NCI-H510A treated with DMSO at 0.1 percent for 48 hours (cell line): ENCODE measurements at places on chromosomes 7 and 10.
A peak's percentile ranks its signal among the peaks of the same experiment; 100 is the strongest.

DNA sequence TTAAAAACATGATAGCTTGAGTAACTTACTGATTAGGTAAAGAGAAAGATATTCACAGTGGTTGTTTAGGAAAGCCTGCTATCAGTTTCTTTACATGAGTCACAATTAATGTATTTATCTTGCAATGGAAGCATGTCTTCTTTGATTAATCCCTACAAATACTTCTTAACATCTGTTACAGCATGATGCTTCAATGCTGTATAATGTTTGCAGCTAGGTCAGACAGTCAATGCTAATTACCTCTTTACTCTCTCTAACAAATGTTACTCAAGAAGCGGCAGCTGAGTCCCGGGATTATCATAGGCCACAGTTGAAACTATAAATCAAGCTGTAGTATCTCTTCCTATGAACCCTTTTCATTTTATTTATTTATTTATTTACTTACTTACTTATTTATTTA, 33.2 kb downstream of the ACBD5 start:
- no peak for DNase-seq

DNA sequence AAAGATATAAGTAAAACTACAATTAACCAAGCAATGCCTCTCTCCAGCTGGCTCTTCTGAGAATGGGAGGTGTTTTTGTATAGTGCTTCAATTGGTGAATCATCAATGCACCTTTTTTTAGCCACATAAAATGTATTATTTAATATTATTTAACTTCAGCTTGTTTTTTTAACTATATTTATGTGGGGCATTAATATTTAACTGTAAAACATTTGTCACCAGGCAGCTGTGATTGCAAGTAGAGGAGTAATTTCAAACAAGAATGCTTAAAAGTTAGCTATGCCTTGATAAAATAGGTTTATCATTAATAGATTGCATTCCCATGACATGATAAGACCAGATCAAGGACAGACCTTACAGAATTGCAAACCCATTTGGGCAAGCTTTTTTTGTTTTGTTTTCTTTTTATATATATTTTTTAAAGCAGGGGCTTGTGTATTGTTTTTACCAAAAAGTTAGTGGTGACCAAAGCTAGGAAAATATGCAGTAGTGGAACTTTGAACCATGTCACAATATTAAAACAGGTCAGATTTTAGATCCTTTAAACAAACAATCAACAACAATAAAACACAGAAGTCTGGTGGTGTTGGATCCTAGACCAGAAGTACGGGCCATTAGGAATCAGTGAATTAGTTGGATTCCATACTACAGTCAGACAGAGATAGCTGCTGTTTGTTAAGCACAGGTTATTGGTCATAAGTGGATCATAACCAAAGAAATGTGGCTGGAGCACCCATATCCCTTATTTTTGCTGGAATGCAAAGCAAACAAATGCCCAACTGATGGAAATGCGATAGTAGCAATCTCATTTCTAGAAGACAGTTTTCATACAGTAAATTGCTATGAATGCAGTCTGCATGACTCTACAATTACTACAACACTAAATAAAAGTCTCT, 2.9 kb downstream of the CAV2 start:
- DNase-seq, result no peak

GRCh38 chr10:62907470-62908212, 91.5 kb upstream of the EGR2 start:
- DNase-seq, result peak; percentile 80

DNA sequence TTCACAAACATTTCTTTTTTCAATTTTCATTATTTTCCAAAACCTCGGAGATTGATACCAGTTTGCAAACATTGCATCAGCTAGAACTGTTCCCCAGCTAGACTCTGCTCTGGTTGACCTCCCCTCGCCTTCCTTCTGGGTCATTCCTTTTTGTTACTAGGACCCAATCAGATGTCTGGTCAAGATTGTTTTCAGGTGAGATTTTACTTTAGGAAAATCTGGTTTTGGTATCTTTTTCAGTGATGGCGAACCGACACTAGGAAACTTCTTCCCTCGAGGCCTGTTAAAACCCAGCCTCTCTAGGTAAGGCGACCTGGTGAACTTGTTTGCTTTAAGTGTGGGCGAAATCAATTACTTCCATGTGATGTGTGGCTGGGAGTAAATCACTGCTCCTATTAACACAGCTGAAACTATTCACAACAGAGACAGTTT, 8.4 kb downstream of the PROSER2 start:
- no peak for DNase-seq

- no peak for DNase-seq
These were observed 23.8 kb downstream of the PDGFA start for GRCh38 chr7:495761-496321.

DNA sequence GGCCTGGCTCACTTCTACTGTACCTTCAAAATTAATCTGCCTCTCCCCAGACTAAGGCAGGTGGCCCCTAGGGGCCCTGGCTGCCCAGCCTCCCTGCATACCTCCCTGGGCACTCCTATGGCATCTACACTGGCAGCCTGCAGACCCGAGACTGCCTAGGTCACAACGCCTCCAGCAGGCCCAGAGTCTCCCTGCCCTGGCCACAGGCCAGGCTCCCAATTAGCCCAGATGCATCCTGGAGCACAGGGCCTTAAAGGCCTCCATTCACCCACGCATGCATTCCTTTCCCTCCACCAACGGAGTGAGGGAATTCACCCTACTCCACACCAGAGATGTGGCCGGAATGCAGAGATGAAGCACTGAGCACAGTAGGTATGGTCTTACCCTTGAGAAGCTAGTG, 1.9 kb downstream of the CHAT start:
- no peak for DNase-seq

DNA sequence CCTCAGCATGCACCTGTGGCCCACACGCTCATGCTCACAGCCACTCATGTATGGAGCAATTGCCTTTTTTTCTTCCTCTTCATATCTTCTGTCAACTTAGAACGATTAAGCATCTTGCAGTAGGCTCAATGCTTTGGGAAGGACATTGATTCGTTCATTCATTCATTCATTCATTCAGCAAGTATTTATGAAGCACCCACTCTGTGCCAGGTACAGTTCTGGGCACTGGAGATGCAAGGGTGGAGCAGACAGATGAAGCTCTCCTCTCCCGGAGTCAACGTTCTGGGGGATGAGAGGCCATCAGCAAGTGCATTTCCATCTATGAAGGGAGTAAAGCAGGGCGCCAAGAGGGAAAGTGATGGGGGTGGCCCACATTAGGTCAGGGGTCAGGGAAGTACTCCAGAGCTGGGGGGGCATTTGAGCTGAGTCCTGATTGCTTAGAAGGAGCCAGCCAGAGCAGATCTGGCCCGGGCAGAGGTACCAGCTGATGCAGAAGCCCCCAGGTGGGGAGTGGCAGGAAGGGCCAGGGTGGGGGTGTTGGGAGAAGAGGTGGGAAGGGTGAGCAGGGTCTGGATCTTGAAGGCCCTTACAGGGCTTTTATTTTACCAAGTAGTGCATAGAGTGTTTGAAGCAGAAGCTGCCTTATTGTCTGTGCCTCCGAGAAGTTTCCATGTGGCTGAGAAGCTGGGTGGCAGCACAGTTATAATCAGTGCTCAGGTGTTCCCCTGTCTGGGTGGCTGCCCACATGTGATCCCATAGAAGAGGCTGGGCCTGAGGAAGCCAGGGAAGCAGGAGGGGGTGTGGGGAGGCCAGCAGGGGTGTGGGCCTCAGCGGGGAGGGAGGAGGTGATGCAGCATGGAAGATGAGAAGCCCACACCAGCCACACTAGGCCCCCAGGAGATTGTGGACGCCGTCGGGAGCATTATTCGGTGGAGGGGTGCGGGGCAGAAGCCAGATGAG, 36.2 kb downstream of the CHST3 start:
- no peak for DNase-seq

DNA sequence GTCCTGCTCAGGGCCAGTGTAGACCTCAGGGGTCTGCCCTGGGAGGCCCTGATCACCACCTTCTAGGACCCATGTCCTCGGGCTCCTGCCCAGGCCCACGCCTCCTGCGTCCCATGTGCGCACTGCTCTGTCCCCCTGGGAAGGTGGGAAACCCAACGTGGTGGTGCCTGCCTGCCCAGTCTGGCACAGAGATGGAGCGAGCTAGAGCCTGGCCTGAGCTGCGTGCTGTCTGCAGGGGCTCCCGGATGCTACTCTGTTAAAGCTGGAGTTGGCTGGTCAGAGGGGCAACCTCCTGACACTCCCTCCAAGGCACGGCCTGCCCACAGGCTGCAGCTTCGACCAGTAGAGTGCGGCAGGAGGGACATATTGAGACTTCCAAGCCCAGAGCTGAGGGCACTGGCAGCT, 171.7 kb downstream of the DNAJB6 start:
- no peak for DNase-seq

DNA sequence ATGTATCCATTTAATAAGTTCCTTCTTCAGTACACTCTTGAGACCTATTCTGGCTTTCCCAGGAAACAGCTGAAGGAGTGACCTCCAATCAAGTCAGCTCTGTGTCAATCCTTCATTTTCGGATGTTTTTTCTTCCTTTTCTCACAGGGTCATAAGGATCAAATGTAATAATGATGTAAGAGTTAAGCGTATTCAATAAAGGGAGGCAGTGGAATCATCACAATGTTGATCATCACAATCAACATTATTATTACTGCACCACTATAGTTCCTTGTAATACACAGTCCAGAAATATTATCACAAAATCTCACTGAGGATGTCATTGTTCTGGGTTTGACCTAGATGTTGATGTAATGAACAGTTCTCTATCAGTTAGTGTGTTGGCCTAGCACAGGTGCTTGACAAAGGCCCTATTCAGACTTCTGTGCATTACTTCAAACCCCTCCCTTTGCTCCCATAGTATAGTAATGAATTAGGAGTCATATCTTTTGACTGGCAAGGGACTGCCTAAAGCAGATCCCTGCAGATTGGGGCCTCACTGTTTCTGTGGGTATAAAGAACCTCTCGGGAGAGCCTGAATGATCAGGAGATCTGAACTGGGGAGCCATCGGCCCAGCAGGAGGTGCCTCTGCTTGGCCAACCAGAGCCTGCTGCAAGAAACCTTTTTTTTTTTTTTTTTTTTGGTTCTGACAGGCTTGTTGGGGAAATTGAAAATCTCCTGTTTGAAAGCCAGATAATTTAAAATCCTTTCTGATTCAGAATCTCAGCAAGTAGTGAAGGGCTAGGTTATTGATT, 100.6 kb downstream of the KAT6B start:
- no peak for DNase-seq

DNA sequence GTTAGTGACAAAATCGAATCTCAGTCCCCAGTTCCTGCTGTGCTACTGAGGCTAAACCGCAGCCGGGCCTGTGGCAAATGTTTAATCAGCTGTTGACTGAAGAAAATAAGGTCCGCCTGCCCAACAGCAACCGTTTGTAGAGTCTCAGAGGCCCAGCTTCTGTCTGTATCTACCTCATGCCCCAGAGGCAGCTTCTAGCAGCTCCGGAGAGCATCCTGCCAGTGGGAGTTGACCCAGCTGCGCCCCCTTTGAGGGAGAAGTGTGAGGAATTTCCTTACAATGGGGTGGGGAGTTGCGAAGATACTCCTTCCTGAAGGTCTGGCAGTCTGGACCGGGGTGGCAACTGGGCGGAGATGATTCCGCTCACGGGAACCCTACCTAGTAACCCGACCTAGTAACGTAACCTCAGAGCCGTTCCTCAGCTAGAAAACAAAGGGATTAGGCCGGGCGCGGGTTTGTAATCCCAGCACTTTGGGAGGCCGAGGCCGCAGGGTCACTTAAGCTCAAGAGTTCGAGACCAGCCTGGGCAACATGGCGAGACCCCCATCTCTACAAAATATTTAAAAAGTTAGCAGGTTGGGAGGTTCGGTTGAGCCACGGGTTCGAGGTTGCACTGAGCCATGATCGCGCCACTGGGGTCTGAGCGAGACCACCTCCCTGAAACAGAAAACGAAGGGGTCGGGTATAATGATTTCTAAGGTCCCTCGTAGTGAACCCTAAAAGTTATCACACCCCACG, 846 bp upstream of the ZNF775 start:
- peak; percentile 85 for DNase-seq

DNA sequence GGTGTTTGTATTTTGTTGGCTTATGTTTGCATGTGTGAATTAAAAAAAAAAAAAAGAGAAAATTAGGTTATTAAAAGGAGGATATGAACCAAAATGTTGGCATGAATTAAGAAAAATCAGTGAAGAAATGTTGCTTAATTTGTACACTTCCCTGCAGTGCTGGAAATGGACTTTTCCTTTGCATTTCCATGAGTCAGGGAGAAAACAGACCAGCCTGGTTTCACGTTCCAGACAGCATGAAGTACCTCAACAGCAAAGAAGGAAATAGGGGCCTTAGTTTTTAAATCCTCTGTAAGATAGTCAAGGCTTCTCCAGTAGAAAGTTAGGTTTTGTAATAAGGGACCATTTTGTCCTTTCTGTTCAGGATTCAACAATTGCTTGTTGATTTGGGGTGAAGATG, 159.7 kb downstream of the CELF2 start:
- no peak for DNase-seq

GRCh38 chr10:111784436-111784835, 399.1 kb downstream of the GPAM start:
- DNase-seq, result no peak

GRCh38 chr10:44925811-44926750, 14.9 kb downstream of the TMEM72 start:
- no peak for DNase-seq

- DNase-seq, result no peak
These were observed 76.6 kb downstream of the CYP26A1 start for GRCh38 chr10:93150289-93150688.

DNA sequence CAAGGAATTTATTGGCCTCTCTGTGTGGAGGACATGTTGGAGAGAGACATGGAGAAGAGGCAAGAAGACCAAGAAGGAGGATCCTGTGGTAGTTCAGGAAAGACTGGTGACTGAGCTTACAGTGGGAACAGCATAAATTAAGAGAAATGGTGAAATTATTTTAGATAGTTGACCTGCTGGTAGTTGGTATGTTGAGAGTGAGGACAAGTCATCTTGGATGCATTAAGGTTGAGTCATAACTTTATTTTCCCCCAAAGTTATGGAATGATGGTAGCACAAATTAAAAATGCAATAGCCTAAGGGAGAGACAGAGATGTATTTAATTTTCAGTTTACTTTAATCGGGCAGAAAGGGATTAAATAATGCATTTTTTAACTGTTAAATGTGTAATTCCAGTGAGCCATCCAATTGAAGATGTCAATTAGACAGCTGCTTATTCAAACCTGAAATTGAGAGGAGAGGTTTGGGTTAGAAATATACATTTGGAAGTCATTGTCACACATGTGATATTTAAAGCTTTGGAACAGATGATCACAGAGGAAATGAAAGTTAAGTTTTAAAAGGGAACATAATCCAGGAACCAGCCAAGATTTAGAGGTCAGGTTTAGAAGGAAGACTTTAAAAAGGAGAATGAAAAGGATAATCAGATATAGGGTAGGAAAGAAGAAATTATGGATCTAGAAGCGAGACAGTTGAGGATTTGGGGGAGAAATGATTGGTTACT, 80.6 kb downstream of the DGKB start:
- DNase-seq, result no peak

- no peak for DNase-seq
These were observed 7.0 kb downstream of the CALML5 start for GRCh38 chr10:5492322-5492855.

GRCh38 chr10:31179091-31179680, 139.8 kb upstream of the ZEB1 start:
- DNase-seq, result no peak

- DNase-seq, result no peak
These were observed 177.7 kb downstream of the PRKCQ start for GRCh38 chr10:6402349-6402709.
